ENCODE measurements at places on chromosomes 16 and 17.

GRCh38 chr17:44840936-44841335, 6.7 kb upstream of the HIGD1B start:
- DNase-seq: no peak

GRCh38 chr16:53202398-53202797, 147.6 kb downstream of the CHD9 start:
- DNase-seq: no peak

- DNase-seq: no peak
Measured at GRCh38 chr17:71033336-71033735, 864.0 kb downstream of the KCNJ2 start.

DNA sequence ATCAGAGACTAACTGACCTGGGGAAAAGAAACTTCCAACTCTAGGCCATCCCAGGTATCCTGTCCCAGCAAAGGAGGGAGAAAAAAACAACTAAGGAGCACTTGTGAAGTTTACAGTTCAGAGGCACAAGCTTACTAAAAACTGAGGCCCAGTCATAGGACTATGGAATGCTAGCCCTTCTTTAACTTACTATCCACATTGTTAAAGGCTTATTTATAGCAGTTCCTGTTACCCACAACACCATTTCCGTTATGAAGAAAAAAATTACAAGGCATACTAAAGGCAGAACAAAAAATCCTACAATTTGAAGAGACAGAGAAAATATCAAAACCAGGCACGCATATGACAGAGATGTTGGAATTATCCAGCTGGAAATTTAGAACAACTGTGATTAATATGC, 159.1 kb downstream of the CDH11 start:
- no peak for DNase-seq

DNA sequence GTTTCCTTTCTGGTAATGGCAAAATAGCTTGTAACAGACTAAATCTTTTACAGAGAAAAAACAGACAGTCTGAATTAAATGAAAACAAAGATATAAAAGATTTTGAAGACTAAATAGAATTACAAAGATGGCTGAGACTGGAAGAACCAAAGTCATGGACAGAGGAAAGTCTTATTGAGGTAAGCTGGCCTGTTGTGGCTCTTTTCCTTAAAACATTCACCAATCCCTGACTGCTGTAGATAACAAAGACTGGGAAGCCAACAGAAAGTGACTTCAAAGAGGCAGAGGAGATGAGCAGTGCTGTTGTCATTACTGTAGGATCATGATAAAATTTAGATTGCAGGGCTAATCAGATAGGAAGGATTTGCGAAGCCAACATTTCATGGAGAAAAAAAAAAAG, 517.0 kb downstream of the KIF2B start:
- no peak for DNase-seq

DNA sequence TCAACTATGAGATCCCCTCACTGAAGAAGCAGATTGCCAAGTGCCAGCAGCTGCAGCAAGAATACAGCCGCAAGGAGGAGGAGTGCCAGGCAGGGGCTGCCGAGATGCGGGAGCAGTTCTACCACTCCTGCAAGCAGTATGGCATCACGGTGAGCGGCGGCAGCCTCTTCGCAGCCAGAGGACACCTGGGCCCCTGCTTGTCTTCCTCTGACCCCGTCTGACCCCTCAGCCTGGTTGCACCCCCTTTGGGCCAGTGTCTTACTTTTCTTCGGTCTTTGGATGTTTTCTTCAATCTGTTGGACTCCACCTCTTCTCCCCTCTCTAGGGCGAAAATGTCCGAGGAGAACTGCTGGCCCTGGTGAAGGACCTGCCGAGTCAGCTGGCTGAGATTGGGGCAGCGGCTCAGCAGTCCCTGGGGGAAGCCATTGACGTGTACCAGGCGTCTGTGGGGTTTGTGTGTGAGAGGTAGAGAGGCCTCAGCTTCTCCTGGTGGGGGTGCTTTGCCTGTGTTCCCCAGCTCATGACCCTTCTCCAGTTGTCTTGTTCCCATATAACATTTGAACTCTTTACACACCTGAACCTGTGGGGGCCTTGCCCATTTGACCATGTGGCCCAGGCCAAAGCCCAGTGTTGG, 4.4 kb downstream of the CDK5RAP3 start:
- no peak for DNase-seq

DNA sequence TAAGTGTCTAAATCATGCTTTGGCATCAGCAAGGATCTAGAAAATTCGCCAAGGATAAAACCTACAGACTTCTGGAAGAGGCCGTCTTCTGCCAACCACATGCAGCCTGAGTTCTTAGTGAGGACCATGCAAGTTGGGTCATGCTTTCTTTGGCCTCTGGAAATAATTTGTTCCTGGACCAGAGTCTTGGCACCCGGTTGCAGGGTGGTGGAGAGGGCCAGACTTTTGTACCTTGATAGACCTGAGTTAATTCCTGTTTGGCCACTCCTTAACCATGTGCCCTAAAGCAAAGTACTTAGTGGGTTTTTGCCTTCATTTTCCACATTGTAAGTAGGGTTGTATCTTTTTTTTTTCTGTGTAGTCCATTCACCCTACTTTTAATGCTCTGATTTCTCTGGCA, 283.4 kb upstream of the IRX5 start:
- no peak for DNase-seq

DNA sequence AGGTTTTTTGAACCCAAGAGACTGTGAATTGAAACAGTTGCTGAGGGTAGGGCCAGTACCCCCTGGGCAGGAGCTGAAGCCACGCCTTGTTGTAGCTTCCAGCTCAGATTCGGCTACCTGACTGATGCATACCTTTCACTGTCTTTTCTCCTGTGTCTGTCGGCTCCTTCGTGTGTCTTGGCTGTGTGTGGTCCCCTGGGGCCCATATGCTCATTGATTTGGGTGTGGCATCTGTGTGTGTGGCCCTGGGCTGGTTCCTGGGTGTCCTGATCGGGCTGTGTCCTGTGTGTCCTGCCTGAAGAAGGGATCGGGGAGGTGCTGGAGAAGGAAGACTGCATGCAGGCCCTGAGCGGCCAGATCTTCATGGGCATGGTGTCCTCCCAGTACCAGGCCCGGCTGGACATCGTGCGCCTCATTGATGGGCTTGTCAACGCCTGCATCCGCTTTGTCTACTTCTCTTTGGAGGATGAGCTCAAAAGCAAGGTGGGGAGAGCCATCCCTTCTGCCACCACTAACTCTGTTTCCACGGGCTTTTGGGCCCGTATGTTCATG, 20.9 kb downstream of the CASKIN2 start:
- DNase-seq: no peak

GRCh38 chr17:57603978-57604377, 141.1 kb downstream of the CCDC182 start:
- no peak for DNase-seq

DNA sequence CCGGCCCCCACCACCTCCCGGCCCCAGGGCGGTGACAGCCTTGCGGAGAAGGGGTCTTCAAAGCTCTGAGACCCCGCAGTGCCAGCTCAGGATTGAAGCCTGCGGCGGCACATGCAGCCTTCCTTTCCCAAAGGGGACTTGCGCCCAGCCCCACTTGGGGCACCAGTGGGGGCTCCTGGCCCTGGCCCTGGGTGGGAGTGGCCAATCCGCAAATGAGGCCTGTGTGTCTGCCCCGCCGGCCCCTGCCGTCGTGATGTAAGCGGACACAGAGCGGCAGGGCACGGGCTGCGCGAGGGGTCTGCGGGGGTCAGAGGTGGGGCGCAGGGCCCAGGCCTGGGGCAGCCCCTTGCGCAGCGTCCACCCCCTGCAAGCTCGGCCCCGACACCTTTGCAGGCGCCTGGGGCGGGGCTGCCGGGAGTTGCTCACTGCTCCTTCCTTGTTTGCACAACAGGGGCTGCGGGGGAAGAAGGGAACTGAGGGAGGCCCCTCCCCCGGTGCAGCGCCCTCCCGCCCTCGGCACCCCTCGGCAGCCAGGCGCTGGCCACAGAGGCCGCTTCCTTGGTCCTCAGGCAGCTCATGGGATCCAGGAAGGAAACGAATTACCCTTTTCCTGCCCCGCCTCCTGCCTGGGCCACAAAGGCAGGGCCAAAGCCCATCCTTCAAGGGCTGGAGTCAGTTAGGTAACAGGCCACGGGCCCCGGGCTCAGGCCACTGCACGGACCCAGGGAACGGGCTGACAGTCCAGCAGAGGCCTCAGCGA, 2.9 kb downstream of the SLC16A3 start:
- no peak for DNase-seq

DNA sequence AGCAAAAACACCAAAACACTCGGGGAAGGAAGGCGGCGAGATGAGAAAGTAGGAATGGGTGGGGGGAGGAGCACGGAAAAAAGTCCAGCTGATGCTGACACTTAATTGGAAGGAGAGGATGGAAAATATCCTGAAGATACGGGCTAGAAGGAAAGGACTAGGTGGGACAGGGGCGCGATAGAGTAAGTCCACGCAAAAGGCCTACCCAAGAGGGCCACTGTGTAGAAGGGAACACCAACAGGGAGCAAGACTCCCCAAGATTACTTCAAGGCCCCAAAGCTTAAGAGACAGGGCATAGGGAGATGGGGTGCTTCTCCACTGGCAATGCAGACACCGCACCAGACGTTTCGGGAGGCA, 736 bp downstream of the APPBP2 start:
- DNase-seq: no peak
